ENCODE measurements at places on chromosomes 12 and 14.

DNA sequence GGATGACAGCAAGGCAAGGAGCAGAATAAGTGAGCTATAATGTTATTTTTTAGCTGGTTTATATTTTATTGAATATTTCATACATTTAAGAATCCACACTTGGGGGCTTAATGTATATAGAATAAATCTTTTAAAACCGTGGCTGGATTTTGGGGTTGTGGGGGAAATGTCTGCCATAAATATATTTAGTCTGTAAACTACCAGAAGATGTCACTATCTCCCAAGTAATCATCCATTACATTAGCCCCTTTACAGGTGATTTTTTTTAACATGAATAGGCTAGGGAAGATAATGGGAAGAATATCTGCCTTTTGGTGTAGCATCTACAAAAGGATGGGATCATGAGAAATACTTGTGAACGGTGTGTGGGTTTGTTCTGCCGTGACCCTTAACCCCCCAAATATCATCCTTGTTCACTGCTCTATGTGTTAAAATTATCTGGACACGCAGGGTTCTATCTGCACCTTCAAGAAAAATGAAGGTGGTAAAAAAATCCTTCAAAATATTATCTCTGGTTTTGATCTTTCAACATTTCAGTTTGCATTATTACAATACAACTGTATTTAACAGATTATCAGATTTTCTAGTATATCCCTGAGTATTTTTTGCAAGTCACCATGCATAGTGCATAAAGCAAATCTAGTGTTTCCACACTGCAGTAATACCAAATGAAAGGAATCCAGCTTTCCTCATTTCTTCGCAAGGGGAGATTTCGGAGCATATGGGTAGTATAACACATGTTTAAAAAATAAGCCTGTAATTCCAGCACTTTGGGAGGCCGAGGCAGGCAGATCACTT, 8.0 kb upstream of the SLC17A8 start:
- DNase-seq = peak; percentile 40

GRCh38 chr14:81953419-81953818, 419.8 kb upstream of the SEL1L start:
- DNase-seq = no peak

- no peak for DNase-seq
Observed at GRCh38 chr12:90489141-90489540, 465.8 kb downstream of the CCER1 start.

- peak; percentile 1 for DNase-seq
Observed at GRCh38 chr12:42332301-42333285, 6.6 kb downstream of the PPHLN1 start.

DNA sequence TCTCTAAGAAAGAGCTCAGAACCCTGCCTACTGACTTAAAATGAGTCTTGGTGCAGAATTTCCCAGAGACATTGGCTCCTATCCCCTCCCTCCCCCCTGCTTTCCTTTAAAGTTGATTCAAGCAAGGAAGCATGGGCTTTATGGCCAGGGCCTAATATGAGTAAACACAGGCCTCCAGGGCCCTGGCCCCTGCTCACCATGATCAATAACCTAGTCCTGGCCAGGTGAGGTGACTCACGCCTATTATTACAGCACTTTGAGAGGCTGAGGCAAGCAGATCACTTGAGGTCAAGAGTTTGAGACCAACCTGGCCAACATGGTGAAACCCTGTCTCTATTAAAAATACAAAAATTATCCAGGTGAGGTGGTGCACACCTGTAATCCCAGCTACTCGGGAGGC, 165.1 kb upstream of the TMCC3 start:
- no peak for DNase-seq

DNA sequence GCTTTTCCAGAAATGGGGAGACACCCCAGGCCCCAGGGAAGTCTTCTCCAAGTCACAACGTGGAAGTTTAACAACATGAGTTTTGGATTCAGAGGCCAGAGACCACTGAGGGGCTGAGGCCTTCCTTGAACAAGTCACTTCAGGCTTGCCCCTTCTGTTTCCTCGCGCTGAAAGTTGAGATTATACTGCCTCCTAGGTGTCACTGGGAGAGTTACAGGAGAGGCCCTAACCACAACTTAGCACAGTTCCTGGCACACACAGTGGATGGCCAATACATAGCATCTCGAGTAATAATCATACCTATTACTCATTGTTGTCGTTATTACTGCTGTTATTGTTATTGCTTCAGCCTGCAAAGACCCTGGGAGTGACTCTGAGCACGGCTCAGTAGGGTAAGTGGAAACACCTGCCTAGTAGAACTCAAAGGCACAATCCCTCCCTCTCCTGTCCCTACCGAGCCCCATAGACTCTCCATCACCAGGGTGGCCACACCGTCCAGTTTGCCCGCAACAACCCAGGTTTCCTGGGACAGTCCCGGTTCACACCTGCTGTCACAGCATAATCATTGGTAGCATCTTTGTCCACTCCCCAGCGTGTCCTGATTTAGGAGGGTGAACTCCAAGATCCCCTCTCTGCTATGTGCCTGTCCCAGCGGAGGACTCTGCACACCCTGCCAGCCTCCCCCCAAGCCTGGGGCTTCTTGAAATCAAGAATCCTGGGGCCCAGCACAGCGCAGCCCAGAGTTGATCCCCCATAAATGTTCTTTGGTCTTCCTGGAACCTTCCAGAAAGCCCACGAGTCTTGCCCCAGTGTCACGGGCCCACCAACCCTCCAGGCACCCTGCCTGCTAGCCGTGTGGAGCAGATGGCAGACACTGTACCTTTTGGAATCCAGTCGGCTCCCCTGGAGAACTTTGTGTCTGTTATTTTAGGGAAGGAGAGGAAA, 85.0 kb downstream of the SYNE3 start:
- DNase-seq = peak; percentile 64

DNA sequence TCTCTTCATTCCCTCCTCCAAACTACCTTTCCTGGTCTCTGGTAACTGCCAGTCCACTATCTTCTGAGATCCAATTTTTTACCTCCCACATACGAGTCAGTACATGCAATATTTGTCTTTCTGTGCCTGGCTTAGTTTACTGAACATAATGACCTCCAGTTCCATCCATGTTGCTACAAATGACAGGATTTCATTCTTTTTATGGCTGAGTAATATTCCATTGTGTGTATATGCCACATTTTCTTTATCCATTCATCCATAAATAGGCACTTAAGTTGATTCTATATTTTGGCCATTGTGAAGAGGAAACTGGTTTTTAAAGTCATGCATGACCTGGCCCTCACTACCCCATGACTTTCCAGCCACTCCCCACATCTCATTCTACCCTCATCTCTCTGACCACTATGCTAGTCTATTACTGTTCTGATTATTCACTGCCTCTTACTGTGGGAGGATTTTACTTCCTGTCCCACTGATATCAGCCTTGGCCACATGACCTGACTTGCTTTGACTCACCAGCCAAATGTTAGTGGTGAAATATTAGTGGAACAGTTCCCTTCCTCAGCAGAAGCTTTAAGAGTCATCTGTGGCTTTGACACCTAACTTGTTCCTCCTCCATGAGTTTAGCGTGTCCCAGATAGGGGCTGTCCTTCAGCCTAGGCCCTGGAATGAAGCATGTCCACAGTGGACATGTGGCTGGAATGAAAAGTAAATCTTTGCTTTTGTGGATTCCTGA, 52.2 kb downstream of the GOLGA5 start:
- no peak for DNase-seq

GRCh38 chr12:92717202-92717601, 14.4 kb downstream of the PLEKHG7 start:
- DNase-seq = no peak

DNA sequence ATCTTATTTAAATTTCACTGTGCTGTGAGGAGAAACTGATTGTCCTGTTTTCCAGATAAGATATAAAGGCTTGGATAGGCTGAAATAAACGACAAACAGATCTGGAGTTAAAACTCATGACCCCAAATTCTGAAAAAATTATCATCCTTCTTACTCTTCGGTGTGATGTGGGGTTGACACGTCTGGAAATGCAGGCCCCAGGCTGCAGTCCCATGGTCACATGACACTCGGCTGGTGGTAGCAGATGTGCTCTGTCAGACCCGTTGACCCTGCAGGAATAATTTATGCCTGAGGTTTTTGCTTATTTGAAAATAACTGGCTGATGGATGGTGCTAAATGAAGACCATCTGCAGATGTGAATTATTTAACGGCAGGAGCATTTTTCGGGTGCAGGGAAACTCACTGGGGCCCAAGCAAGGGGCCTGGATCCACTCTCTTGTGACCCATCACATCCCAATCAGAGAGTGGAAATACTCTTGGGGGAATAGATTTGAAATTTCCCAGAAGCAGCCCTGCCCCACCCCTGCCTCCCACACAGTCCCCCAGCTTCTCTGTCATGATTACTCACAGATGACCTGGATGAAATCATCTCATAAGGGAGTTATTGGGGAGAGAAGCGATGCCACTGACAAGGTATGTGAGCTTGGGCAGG, 47.7 kb upstream of the CMKLR1 start:
- no peak for DNase-seq

DNA sequence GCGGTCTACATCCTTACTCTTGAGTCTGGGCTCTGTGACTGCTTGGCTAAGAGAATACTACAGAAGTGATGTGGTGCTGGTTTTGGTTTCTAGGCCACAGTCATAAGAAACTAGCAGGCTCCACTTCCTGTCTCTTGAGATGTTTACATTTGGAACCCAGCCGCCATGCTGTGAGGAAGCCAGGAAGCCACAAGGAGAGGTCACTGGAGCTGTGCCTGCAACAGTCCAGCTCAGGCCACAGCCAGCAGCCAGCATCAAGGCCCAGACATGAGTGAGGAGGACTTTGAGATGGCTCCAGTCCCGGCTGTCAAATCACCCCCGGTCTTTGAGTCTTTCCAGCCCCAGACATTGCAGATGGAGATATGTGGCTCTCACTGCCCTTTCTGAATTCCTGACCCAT, 12.9 kb upstream of the FAM181A start:
- no peak for DNase-seq

- DNase-seq = no peak
Observed at GRCh38 chr14:58738189-58738836, 100.6 kb downstream of the DACT1 start.

- no peak for DNase-seq
Observed at GRCh38 chr12:130677957-130678558, 38.0 kb downstream of the RIMBP2 start.

GRCh38 chr12:3667485-3667884, 85.4 kb downstream of the CRACR2A start:
- DNase-seq = no peak

DNA sequence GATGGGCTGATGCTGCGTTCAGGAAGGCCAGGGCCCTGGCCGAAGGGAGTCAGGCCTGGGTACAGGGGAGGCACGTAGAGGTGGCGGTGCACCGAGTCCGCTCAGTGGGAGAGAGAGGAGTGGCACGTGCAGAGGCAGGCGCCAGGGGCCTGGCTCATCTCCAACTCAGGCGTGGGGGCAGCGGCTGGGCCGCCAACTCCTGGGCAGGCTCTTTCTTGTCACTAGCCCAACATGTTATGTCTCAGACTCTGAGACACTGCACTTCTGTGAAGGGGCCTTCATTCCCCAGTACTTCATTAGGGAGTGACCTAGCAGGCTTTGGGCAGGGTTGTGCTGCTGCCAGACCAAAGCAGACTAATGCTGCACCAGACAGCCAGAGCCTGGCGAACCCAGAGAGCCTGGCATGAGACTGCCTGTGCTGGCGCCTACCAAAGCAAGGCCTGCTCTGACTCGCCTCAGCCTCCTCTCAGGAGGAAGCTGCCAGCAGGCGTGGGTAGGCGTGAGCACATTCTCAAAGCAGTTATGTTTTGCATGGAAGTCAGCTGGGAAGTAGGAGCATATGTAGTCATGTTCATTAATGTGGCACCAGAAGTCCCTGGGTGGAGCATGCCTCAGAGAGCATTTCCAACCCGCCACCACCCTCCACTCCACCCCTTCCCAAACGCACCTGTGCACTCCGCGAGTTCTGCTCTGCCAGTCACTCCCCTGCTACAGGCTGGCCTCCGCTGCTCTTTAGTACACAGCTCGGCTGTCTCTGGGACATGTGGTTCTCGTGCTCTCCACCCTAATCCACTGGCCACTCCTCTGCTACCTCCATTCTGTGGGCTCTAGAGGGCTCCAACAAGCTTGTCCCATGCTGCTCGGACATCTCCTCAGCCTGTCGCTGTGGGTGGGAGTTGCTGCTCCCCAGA, 9.7 kb downstream of the CKB start:
- DNase-seq = peak; percentile 72

DNA sequence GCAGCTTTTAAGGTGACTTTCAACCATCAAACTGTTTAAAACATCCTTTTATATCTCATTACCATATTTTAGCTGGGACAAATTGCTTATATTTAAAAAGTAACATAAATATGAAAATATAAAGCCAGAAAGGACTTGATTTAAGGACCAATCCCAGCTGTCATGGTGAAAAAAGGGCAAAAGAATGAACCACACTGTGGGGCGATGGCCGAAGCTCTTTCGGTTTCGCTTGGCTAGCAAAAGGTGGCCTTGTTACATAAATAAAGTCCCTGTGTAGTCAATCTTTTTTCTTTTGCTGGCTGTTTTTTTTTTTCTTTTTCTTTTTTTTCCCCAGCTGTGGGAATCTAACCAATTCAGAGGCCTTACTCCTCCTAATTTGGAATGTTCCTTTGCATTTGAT, 50.9 kb downstream of the FBXO33 start:
- no peak for DNase-seq

- DNase-seq = peak; percentile 89
Observed at GRCh38 chr14:99348816-99349614, 77.0 kb upstream of the BCL11B start.

DNA sequence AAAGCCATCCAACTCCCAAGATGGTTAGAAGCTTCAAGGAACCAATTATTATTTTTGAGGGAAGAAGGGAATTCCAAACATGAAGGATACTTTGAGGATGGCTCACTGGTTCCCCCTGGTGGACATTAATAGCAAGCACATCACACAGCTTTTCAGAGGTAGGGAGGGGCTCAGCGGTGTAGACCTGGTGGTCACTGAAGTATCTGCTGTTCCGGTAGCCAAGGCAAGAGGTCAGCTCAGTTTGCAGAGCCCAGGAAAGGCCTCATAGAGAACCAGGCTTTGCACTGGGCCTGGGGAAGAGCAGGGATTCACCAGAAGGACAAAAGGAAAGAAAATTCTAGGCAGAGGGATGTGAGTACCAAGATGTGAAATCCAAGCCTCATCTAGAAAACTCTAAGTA, 118.7 kb downstream of the KSR2 start:
- DNase-seq = peak; percentile 38

- DNase-seq = no peak
Observed at GRCh38 chr12:65895759-65896656, 71.7 kb downstream of the HMGA2 start.

DNA sequence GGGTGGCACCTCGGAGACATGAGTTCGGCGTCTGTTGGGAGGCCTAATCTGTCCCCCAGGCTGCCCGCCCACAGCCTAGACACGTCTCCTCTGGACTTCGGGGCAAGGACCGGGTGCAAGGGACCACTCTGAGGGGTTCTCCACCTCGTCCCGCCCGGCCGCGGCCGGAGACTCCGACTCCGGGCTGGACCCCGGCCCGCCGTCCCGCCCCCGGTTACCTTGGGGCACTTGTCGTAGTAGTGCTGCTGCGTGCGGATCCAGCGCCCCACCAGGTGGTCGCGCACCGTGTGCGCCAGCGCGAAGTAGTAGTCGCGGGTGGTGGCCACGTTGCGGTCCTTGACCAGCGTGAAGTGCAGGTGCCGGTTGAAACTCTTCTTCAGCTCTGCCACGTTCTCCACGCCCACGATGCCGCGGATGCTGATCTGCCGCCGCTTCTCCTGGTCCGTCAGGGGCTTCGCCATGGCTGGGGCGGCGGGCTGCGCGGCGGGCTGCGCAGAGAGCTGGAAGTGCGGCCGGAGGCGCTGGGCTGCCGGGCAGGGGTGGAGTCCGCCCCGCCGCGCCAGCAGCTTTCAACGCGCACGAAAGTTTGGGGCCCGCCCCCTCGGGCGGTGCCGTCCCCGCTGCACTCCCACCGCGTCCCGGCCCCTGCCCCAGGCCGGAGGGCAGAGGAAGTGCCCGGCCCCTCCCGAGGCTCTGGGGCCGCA, at the start of gene PYGL:
PYGL (minus strand) TSS at position 541 of the 704 bp plus-strand sequence; CDS start at position 461, 80 bp downstream.
- peak; percentile 21 for DNase-seq
